Upper lobe of left lung (tissue), 6 donors: ENCODE measurements at places on chromosomes 16 and 17. TPM values are rescaled to one million over a fixed set of nuclear protein-coding genes. Genes with fewer than 3 reads are reported as not detected.
A peak's percentile ranks its signal among the peaks of the same experiment; 100 is the strongest.

DNA sequence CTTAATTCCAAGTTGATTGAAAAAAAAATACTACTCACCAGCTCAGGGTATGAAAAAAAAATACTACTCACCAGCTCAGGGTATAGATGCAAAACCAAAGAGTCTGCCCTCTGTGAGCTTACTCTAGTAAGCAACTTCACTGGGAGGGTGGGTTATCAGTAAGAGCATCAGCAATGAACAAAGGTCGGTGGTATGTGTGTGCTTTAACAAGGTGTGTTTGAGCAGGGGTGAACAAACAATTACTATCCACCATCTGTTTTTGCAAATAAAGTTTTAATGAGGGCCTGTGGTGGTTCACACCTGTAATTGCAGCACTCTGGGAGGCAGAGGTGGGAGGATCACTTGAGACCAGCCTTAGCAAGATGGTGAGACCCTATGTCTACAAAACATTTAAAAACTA lies 20.0 kb downstream of the NUFIP2 start:
- peaks cover 13% of the 10 kb centered on the region for H3K36me3 ChIP-seq
- H3K4me1 ChIP-seq = peaks cover 11% of the 10 kb centered on the region
- H3K27me3 ChIP-seq = no peaks in the 10 kb centered on the region
- no peak for DNase-seq
- no peak overlapping the region for H3K4me3 ChIP-seq
- no peak overlapping the region for H3K27ac ChIP-seq

DNA sequence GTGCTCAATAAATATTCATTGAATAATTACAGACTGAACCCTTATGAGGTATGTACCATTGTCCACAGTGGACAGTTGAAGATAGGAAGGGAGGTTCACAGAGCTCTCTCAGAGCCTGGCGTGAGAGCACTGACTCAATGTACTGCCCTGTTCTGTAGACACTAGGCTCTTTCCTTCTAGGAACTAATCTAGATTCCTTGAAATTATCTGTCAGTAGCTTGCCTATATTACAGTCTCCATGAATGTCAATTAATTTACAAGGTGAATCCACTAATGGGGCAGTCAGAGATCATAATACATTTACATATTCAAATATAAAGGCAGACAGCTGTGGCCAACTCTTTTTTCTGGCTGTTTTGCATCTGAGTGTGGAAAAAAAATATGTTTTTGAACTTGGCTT lies 251.2 kb upstream of the SALL1 start:
- H3K4me3 ChIP-seq = no peak overlapping the region
- H3K27me3 ChIP-seq = no peaks in the 10 kb centered on the region
- H3K4me1 ChIP-seq = no peaks in the 10 kb centered on the region
- H3K27ac ChIP-seq = no peak overlapping the region
- no peaks in the 10 kb centered on the region for H3K36me3 ChIP-seq

DNA sequence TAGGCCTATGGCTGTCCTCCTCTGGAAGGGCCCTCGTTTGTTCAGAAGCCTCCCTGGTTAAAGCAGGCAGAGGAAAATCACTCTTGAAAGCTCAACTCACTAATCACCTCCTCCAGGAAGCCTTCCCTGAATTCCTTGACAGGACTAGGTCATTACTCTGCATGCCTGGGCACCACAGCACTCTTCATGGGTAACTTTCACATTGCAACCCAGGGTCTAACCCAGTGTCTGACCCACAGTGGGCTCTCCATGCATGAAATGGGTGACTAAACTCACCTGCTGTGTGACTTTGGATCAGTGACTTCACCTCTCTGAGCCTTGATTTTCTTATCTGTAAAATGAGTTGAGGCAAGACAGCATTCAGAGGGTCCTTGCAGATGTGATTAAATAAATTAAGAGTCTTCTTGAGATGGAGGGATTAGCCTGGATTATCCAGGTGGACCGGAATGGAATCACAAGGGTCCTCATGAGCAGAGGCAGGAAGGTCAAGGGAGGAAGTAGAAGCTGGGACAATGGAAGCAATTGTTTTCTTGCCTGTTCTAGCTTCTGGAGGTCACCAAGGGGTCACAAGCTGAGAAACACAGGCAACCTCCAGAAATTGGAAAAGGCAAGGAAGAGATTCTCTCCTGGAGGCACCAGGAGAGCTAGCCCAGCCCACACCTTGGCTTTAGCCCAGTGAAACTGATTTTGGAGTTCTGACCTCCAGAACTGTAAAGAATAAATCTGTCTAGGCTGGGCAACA lies 3.8 kb upstream of the RAI1 start:
- DNase-seq = no peak
- H3K4me1 ChIP-seq = peaks cover 9% of the 10 kb centered on the region
- H3K27me3 ChIP-seq = no peaks in the 10 kb centered on the region
- no peaks in the 10 kb centered on the region for H3K36me3 ChIP-seq
- H3K27ac ChIP-seq = no peak overlapping the region
- no peak overlapping the region for H3K4me3 ChIP-seq

- H3K27me3 ChIP-seq = no peaks in the 10 kb centered on the region
- DNase-seq = no peak
- no peaks in the 10 kb centered on the region for H3K4me1 ChIP-seq
- no peaks in the 10 kb centered on the region for H3K36me3 ChIP-seq
- no peak overlapping the region for H3K4me3 ChIP-seq
- no peak overlapping the region for H3K27ac ChIP-seq
Observed at GRCh38 chr16:55809851-55810250, 23.0 kb downstream of the CES1 start.

GRCh38 chr16:57489229-57489628 lies 2.9 kb upstream of the DOK4 start:
- H3K27ac ChIP-seq = no peak overlapping the region
- H3K27me3 ChIP-seq = no peaks in the 10 kb centered on the region
- no peak for DNase-seq
- no peaks in the 10 kb centered on the region for H3K36me3 ChIP-seq
- H3K4me1 ChIP-seq = peaks cover 18% of the 10 kb centered on the region

DNA sequence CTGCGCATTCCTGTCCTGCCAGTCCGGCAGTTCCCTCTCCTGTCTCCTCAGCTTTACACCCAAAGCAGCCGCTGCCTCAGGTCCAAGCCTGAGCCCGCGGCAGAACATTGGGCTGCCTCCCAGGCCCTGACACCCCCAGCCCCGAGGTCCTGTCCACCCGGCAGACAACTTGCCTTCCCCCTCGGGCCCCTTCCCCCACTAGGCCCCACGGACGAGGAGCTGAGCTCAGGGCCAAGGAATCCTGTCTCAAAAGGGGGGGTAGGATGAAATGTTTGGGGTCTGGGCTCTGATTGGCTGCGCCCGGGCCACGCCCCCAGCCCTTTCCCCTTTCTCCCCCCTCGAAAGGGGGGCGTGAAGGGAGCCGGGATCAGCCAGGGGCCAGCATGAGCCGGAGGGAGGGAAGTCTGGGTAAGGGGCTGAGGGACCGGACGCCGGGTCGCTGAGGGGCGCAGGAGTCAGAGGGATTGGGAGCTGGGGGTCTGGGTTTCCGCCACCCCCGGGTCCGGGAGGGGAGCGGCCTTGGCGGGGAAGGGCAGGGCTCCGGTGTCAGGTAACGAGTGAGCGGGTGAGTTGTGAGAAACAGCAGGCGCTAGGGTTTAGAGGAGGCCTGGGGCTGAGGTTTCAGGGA lies at the start of gene CTF1:
TSS of gene CTF1 (plus strand) at position 354 of the 628 bp plus-strand sequence. CDS start at position 384, 30 bp downstream.
- H3K4me1 ChIP-seq = peaks cover 49% of the 10 kb centered on the region
- peak within 1 kb of the TSS; percentile 99 for H3K27ac ChIP-seq
- no peaks in the 10 kb centered on the region for H3K27me3 ChIP-seq
- H3K36me3 ChIP-seq = no peaks in the 10 kb centered on the region
- peak within 1 kb of the TSS; percentile 56 for H3K4me3 ChIP-seq

DNA sequence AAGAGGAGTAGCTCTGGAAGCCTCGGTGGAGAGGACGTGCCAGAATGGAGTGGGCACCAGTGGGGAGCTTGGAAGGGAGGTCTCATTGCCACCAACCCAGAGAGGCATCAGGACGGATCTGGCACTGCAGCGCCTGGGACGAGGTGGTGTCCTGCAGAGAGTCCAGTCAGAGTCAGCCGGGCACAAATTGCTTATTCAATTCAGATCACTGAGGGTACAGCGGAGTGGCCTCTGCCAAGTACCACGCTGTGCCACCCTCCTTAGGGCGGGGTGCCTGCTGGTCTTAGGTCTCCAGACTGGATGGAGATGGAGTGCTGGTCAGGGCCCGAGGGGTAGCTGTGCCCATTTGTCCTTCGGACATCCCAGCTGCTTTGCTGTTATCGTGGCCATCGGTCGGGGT lies 18.9 kb upstream of the SPPL2C start:
- no peaks in the 10 kb centered on the region for H3K27me3 ChIP-seq
- H3K4me3 ChIP-seq = no peak overlapping the region
- no peaks in the 10 kb centered on the region for H3K36me3 ChIP-seq
- DNase-seq = no peak
- H3K4me1 ChIP-seq = no peaks in the 10 kb centered on the region

DNA sequence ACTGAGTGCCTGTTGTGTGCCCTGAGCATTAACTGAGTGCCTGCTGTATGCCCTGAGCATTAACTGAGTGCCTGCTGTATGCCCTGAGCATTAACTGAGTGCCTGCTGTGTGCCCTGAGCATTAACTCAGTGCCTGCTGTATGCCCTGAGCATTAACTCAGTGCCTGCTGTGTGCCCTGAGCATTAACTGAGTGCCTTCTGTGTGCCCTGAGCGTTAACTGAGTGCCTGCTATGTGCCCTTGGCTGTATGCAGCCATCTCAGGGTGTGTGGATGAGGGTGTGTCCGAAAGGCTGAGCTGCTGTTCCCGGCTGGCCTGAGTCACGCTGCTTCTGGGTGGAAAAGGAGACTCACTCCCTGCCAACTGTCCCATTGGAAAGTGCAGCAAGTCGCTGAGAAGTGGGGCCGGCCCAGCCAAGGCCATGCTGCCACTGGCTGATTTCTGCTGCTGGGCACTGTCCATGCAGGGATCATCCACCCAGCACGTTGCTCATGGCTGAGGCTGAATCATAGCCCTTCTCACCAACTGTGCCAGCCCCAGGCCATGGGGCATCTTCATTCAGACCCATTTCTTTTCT lies 113.8 kb downstream of the OR1D5 start:
- DNase-seq = no peak
- no peaks in the 10 kb centered on the region for H3K27me3 ChIP-seq
- H3K4me3 ChIP-seq = no peak overlapping the region
- no peaks in the 10 kb centered on the region for H3K36me3 ChIP-seq

DNA sequence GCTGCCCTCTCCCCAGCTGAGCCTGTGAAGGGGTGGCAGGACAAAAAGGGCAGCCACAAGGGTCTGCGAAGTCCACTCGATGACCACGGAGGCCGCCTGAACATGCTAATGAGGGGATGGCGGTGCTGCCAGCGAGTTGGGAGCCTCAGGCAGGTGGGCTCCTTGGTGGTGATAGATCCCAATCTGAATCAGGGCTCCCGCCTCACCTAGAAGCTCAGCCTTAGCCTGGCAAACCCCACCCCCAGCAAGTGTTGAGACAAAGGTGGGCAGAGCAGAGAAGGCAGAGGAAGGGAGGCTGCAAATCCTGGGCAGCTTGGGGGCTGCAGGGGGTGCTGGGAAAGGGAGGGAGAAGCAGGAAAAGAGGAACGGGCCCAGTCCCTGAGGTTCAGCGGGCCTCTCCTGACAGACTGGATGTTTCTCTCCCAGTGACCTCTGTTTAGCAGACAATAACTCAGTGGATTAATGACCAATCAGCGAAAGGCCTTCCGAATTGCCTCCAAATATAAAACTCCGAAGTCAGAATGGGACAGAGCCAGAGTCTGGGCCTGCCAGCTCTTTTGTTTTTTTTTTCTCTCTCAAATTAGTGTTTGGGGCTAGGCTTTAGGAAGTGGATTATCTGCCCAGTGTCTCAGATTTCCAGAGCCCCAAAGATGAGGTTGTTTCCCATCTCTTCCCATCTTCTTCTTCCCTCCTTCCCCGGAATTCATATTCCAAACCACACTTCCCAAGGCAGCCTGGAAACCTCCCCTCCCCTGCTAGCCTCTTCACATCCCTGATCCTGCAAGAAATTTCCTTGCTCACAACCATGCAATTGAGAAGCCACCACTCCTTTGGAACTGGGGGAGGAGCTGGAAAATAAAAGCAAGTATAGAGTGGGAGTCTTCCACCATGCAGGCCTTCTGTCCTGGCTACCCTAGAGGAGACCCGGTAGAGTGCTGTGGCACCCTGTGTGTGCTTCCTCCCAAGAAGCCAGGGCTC lies 15.2 kb upstream of the HOXB2 start:
- peak overlapping the region; percentile 82 for H3K27ac ChIP-seq
- H3K4me3 ChIP-seq = no peak overlapping the region
- no peaks in the 10 kb centered on the region for H3K36me3 ChIP-seq
- no peaks in the 10 kb centered on the region for H3K27me3 ChIP-seq

- H3K36me3 ChIP-seq = no peaks in the 10 kb centered on the region
- no peaks in the 10 kb centered on the region for H3K4me1 ChIP-seq
- no peak overlapping the region for H3K27ac ChIP-seq
Observed at GRCh38 chr17:4440690-4441686, 7.2 kb downstream of the SPNS3 start.

DNA sequence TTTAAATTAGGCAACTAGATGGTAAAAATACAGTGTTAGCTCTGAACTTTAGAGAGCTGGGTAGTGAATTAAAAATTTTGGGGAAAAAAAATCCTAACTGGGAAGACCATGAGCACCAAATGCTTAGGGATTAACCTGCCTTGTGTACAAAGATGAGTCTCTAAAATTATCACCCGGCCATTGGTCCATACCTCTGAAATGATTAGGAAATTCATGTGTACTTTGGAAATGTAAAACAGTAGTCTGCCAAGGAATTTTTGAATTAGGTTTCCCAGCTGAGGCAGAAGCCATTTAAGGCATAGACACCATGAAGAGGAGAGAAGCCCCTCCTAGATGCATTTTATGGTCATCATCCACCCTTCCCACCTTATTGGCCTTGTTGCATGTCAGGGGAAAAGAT lies 670.5 kb upstream of the SALL1 start:
- H3K4me3 ChIP-seq = no peak overlapping the region
- H3K4me1 ChIP-seq = no peaks in the 10 kb centered on the region
- no peak for DNase-seq

- H3K36me3 ChIP-seq = peaks cover 49% of the 10 kb centered on the region
- H3K4me3 ChIP-seq = peak overlapping the region; percentile 18
- H3K4me1 ChIP-seq = peaks cover 26% of the 10 kb centered on the region
- DNase-seq = peak; percentile 75
- H3K27me3 ChIP-seq = no peaks in the 10 kb centered on the region
- peak overlapping the region; percentile 47 for H3K27ac ChIP-seq
Observed at GRCh38 chr17:7588553-7589203, 1.2 kb downstream of the SOX15 start.

- H3K4me1 ChIP-seq = peaks cover 7% of the 10 kb centered on the region
- H3K4me3 ChIP-seq = no peak overlapping the region
- DNase-seq = no peak
Observed at GRCh38 chr17:64424324-64424849, 24.5 kb upstream of the MILR1 start.

- DNase-seq = no peak
- no peak overlapping the region for H3K27ac ChIP-seq
- no peaks in the 10 kb centered on the region for H3K27me3 ChIP-seq
- H3K4me3 ChIP-seq = no peak overlapping the region
Observed at GRCh38 chr16:57532266-57532625, 4.1 kb downstream of the CCDC102A start.

The EME1 gene
- not detected for total RNA-seq

The EVI2B gene
- 90.0 TPM for total RNA-seq

The SLC6A2 gene
- total RNA-seq = not detected

The CHD9NB gene
- total RNA-seq = 55.0 TPM

The TAOK1 gene
- 43.0 TPM for total RNA-seq

The NPIPB6 gene
- 1.6 TPM for total RNA-seq

The PABPN1L gene
- not detected for total RNA-seq

The WWP2 gene
- 59.5 TPM for total RNA-seq

The FAM83G gene
- total RNA-seq = 10.4 TPM

The MYH10 gene
- 73.3 TPM for total RNA-seq

The SSH2 gene
- total RNA-seq = 70.9 TPM

The DPEP2 gene
- total RNA-seq = 56.6 TPM

The AOC3 gene
- total RNA-seq = 76.9 TPM

The KRTAP1-5 gene
- total RNA-seq = not detected

The KRTAP2-2 gene
- not detected for total RNA-seq

The TXNDC17 gene
- total RNA-seq = 36.7 TPM
